ENCODE measurements at places on chromosomes 1 and 21. TPM values are rescaled to one million over a fixed set of nuclear protein-coding genes. Genes with fewer than 3 reads are reported as not detected.

GRCh38 chr1:228313536-228314277 lies 92.9 kb downstream of the TRIM11 start:
- no peak overlapping the region for H3K4me3 ChIP-seq
- no peaks in the 10 kb centered on the region for H3K4me1 ChIP-seq
- H3K27ac ChIP-seq: no peak overlapping the region
- DNase-seq: no peak

GRCh38 chr1:94117259-94117851 lies 3.6 kb downstream of the ABCA4 start:
- H3K4me3 ChIP-seq: no peak overlapping the region
- H3K36me3 ChIP-seq: no peaks in the 10 kb centered on the region
- H3K27ac ChIP-seq: peak overlapping the region; percentile 99
- no peak for DNase-seq
- no peaks in the 10 kb centered on the region for H3K27me3 ChIP-seq

The HES3 gene
- total RNA-seq: not detected

GRCh38 chr1:176559878-176560277 lies 96.9 kb downstream of the PAPPA2 start:
- peaks cover 5% of the 10 kb centered on the region for H3K4me1 ChIP-seq
- peak; percentile 69 for DNase-seq
- H3K27me3 ChIP-seq: peaks cover 40% of the 10 kb centered on the region
- no peaks in the 10 kb centered on the region for H3K36me3 ChIP-seq
- H3K27ac ChIP-seq: no peak overlapping the region

DNA sequence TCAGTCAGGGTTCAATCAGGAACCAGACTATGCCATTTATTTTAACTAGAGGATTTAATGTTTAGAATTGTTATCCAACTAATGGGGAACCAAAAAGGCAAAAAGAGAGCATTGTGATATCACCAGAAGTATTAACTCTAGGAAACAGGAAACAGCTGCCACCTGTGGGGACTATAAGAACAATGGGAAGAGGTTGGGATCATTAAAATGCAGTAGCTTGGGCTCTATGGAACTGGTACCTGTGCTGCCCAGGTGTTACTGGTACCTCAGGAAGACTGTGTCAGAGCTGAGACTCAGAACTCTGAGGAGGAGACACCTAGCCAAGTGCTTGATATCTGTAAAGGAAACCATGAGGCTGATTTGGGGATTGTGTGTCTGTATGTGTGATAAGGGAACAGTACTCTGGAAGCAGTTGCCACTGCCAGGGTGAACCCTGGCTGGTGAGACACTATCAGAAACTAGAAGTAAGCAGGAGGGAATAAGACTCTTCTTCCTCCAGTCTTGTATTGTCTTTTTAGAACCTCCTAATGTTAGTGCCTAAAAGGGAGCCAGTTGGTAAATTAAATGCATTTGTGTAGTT lies 49.4 kb downstream of the MAN1A2 start:
- peaks cover 21% of the 10 kb centered on the region for H3K36me3 ChIP-seq
- no peak for DNase-seq
- H3K4me1 ChIP-seq: peaks cover 5% of the 10 kb centered on the region
- H3K4me3 ChIP-seq: no peak overlapping the region
- no peaks in the 10 kb centered on the region for H3K27me3 ChIP-seq

GRCh38 chr21:17495680-17496079 lies 17.2 kb upstream of the CXADR start:
- no peak for DNase-seq
- H3K4me1 ChIP-seq: peaks cover 10% of the 10 kb centered on the region
- H3K27ac ChIP-seq: no peak overlapping the region
- H3K27me3 ChIP-seq: no peaks in the 10 kb centered on the region
- no peak overlapping the region for H3K4me3 ChIP-seq

The SERINC2 gene
- 45.4 TPM for total RNA-seq

- no peak overlapping the region for H3K4me3 ChIP-seq
- DNase-seq: no peak
- no peak overlapping the region for H3K27ac ChIP-seq
- no peaks in the 10 kb centered on the region for H3K4me1 ChIP-seq
Measured at GRCh38 chr1:236736761-236737160, 50.5 kb downstream of the ACTN2 start.

GRCh38 chr21:31181082-31181750 lies 142.9 kb upstream of the KRTAP19-8 start:
- no peak for DNase-seq
- peaks cover 25% of the 10 kb centered on the region for H3K36me3 ChIP-seq
- H3K27ac ChIP-seq: no peak overlapping the region
- no peak overlapping the region for H3K4me3 ChIP-seq
- no peaks in the 10 kb centered on the region for H3K27me3 ChIP-seq

DNA sequence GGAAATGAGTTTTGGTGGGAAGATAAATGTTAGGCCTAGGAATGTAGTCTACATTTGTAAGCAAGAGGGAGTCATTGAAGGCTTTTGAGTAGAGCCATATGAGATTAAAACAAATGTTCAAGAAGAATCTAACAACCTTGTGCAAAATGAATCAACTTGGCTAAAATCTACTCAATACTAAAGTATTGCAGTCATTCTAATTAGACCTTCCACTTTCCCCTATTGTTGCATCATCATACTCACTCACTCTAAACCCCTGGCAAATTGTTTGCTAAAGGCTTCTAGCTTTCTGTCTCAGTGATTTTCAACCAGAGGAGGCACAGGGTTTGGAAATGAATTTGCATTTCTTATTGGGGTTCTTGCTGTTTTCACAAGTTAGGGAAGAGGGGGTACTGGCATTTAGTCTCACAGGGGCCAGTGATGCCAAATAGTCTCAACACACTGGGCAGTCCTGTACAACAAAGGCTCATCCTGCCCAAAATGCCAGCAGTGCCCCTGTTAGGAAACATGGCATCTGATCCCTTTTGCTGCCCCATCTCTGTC lies 85.3 kb downstream of the SEC16B start:
- no peak overlapping the region for H3K4me3 ChIP-seq
- peaks cover 3% of the 10 kb centered on the region for H3K4me1 ChIP-seq
- no peak for DNase-seq

- H3K27ac ChIP-seq: peak within 1 kb of the TSS; percentile 70
- H3K4me1 ChIP-seq: peaks cover 10% of the 10 kb centered on the region
- no peak for DNase-seq
- H3K36me3 ChIP-seq: no peaks in the 10 kb centered on the region
Measured at GRCh38 chr1:162861101-162861500, at the start of gene CCDC190. Gene CCDC190 (minus strand): TSS chr1:162861175. CDS start chr1:162859646, 1,529 bp downstream.

The RXFP4 gene
- not detected for total RNA-seq

DNA sequence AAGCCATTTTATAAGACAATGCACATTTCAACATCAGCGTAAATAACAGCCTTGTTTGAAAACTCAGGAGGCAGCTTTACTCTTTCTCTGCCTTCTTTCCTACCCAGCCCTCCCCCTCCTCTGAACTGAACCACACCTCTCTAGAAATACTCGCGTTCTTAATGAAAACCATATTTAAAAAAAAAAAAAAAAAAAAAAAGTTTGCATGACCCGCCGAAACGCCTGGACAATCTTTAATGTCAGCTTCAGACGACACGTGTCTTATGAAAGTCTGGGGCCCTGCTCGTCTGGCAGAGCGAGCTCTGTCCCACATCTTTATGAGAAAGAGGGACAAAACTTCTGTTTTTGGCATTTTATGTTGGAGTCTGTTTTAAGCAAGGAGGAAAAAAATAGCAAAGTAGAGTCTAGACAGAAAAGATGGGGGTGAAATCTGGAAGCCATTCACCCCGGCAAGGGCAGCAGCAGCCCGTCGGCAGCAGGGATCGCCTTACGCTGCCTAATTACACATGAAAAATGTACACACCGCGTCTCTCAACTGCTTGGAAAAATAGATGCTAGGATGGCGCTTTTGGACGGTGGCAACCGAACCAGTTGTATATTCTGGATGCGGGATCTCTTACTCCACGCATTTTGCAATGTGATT lies 130.4 kb upstream of the ETS2 start:
- H3K36me3 ChIP-seq: no peaks in the 10 kb centered on the region
- H3K27ac ChIP-seq: peak overlapping the region; percentile 75

DNA sequence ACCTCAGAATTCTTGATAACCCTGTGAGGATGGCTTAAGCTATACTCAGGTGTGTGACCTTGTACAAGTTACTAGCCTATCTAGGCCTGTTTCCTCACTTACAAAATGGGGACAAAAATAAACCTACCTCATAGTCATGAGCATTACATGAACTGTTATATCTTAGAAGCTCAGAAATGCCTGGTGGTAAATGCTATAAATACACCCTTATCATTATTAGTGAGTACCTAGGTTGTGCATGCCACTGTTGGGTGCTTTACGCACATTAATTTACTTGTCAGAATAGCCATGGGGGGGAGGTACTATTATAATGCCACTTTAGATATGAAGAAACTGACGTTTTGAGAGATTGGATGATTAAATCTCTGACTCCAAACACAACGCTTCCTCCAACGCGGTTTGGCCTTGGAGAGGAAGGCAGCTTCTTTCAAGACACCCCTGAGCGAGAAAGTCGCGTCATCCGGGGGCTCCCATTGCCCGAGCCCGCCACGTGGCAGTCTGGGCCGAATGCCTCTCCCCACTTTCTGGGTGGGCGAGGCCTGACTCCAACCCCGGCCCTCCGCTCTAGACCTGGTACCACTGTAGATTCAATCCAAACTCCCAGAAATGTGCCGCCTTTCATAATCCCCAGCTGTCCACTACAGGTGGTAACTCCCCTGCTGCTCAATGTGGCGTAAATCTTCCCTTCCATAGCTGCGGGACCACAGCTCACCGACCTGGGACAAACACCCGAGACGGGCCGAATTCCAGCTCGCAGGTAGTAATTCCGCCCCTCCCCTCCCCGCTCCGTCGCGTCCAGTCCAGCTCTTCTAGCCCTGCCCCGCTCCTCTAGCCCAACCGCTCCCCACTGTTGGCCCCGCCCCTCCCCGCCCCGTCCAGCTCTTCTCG lies 771 bp upstream of the RAD54L start:
- H3K27ac ChIP-seq: peak overlapping the region; percentile 98
- H3K36me3 ChIP-seq: peaks cover 2% of the 10 kb centered on the region
- H3K4me1 ChIP-seq: peaks cover 12% of the 10 kb centered on the region

The PRRX1 gene
- total RNA-seq: 8.9 TPM

- DNase-seq: no peak
- no peak overlapping the region for H3K4me3 ChIP-seq
- H3K27me3 ChIP-seq: no peaks in the 10 kb centered on the region
- H3K27ac ChIP-seq: peak overlapping the region; percentile 2
Measured at GRCh38 chr1:154952664-154953063, 3.2 kb downstream of the PBXIP1 start.

The ADAMTS5 gene
- total RNA-seq: 4.4 TPM

DNA sequence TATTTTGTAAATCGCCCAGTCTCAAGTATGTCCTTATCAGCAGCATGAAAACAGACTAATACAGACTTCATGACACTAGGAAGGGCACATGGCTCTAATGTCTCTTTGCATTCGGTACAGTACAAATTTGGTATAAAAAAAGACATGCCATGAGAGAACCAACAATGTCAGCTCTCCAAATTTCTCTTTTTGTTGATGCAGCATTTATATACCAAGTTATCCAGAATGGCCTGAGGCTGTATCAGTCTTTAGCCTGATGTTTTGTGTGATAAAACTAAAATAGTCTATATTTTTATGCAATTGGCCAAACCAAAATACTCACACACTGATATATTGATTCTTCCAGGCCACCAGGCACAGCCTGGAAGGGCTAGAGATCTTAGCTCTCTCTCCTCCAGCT lies 124.3 kb upstream of the SAMSN1 start:
- H3K36me3 ChIP-seq: no peaks in the 10 kb centered on the region
- no peak overlapping the region for H3K27ac ChIP-seq
- no peaks in the 10 kb centered on the region for H3K27me3 ChIP-seq
- H3K4me1 ChIP-seq: no peaks in the 10 kb centered on the region
- H3K4me3 ChIP-seq: no peak overlapping the region
- no peak for DNase-seq

The CHIA gene
- not detected for total RNA-seq

- H3K4me3 ChIP-seq: no peak overlapping the region
- no peaks in the 10 kb centered on the region for H3K27me3 ChIP-seq
- DNase-seq: no peak
- no peak overlapping the region for H3K27ac ChIP-seq
- peaks cover 14% of the 10 kb centered on the region for H3K4me1 ChIP-seq
- H3K36me3 ChIP-seq: peaks cover 3% of the 10 kb centered on the region
Measured at GRCh38 chr1:1415751-1416150, 5.3 kb downstream of the ANKRD65 start.

DNA sequence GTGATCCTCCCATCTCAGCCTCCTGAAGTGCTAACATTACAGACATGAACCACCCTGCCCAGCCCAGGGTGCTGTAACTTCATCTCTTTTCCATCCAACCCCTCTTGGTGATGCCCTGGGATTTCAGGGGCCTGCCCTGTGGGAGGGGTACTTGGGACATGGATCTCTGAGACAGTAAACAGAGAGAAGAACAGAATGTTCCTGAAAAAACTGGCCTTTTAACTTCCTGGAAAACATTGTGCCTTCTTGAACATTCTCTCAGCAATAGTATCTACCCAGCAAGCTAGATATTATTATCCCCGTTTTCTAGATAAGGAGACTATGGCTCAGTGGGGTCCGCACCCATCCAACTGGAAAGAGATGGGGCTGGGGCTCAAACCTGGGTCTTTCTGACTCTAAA lies 57.0 kb downstream of the VWA5B1 start:
- no peaks in the 10 kb centered on the region for H3K36me3 ChIP-seq
- no peak overlapping the region for H3K4me3 ChIP-seq
- DNase-seq: no peak
- H3K27me3 ChIP-seq: peaks cover 21% of the 10 kb centered on the region
- H3K4me1 ChIP-seq: peaks cover 7% of the 10 kb centered on the region

The RSPH1 gene
- 0.42 TPM for total RNA-seq

The OR2T35 gene
- total RNA-seq: not detected

DNA sequence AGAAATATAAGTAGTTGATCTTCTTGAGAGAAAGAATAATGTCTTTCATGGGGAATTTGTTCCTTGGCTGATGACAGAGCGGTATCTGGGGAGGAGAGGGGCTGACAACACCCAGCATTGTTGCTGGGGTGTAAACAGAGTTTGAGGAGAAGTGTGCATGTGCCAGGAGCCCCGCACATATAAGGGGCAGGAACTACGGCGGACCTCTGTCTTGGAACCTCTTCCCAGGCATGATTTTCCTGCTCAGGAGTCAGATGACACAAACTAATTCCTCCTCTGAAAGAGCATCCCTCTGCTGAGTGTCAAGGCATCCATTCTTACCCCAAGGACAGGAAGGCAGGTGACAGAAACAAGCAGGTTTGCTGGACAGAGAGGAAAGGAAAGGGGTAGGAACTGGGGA lies 119.1 kb downstream of the TPTE start:
- no peaks in the 10 kb centered on the region for H3K27me3 ChIP-seq
- H3K27ac ChIP-seq: no peak overlapping the region
- no peaks in the 10 kb centered on the region for H3K36me3 ChIP-seq

The TCHHL1 gene
- total RNA-seq: not detected

DNA sequence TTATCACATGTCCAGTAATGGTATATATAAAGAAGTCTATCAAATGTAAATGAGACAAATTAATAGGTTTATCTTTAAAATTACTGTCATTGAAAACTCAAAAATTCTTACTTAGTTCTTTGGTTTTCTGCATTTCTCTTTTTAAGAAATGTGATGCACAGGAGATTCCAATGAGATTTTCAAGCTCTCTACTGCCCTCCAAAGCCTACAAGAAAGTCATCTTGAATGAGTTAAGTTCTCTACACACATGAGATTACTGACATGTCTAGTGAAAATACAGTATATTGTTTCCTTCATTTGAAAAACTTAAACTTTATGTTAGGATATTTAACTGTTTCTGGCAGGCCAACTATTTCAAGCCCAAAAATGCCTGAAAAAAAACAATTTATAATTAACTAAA lies 68.8 kb downstream of the ITGB3BP start:
- no peak overlapping the region for H3K4me3 ChIP-seq
- H3K4me1 ChIP-seq: no peaks in the 10 kb centered on the region
- H3K27ac ChIP-seq: no peak overlapping the region
- no peaks in the 10 kb centered on the region for H3K27me3 ChIP-seq
- DNase-seq: no peak
- peaks cover 3% of the 10 kb centered on the region for H3K36me3 ChIP-seq

The FAM72D gene
- 1.1 TPM for total RNA-seq

All from mesothelial cell of epicardium (in vitro differentiated cells).